ENCODE measurements at places on chromosomes 16 and 17. TPM values are rescaled to one million over a fixed set of nuclear protein-coding genes. Genes with fewer than 3 reads are reported as not detected.

DNA sequence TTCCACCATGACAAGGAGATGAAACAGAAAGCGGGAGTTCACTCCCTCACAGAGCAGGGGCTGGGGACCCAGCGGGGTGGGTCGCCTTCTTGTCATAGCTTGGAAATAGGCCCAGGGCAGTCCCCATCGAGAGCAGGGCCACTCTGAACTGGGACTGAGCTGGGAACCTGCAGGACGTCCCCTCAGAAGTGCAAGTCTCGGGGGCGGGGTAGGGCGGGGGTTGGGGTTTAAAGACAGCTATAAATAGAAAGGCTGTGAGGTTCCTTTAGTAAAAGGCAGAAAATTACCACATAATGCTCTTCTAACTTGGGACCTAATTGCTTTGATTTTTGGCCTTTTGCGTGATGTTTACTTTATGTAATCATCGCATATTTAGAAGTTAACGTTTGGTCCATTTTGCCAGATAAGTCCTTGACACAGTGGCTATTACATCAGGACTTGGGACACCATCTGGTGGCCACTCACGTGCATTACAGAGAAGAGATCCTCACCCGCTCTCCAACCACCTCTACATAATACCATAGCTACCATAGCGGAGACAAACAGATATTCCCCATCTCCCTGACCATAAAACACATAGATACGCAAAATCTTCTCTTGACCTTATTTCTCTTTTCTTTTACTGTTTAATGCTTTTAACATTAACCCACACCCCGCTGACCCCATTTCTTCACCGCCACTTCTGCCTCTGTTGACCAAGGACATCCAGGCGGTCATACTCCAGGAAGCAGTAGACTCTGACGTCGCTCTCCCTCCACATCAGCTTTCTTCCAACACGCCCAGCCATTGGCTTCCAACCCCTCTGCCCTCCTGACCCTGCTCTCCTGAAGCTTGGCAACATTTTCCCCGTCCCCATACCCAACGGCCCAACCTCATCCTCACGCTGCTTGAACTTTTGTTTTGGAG is 27.5 kb upstream of the PIK3R6 start:
- DNase-seq = peak; percentile 73

- no peak for DNase-seq
Observed at GRCh38 chr16:75702242-75702641, 981 bp upstream of the DUXB start.

DNA sequence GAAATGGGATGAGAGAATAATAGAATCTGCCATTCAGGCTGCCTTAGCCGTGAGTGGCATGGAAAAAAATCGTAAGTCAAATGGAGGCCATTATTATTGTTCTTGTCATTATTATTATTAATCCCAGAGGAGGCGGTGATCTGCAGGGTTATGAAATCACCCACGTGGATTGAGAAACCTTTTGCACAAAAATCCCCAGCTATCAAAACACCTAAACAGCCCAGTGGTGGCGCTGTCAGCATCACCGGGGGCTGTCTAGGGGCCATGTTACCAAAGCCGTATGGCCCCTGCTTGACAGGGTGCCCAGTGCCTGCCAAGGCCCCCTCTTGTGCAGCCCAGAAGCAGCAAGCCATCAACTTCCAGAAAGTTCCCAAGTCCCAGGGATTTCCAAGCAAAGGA is 25.2 kb downstream of the CNGB1 start:
- DNase-seq = no peak

Gene OR2C1
- total RNA-seq = not detected

Gene CCL1
- total RNA-seq = not detected

Gene C17orf100
- total RNA-seq = 2.7 TPM

Gene SLC43A2
- 23.7 TPM for total RNA-seq

Gene CACNG1
- total RNA-seq = not detected
